ENCODE measurements at places on chromosomes 12 and 14.

DNA sequence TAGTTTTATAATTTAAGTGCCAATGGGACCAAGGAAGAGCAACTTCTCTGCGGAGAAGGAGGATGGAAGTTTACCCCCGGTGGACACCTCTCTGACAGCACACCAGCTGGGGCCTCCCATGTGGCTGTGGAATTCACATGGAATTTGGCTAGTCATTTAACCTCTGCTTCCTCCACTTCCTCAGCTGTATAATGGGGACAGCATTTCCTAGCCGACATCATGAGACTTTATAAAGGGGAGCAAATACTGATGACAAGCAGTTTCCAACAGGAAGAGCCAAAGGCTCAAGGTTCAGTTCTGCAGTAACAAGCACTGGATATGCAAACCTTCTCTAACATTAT lies 7.5 kb downstream of the DUSP6 start:
- DNase-seq = no peak

DNA sequence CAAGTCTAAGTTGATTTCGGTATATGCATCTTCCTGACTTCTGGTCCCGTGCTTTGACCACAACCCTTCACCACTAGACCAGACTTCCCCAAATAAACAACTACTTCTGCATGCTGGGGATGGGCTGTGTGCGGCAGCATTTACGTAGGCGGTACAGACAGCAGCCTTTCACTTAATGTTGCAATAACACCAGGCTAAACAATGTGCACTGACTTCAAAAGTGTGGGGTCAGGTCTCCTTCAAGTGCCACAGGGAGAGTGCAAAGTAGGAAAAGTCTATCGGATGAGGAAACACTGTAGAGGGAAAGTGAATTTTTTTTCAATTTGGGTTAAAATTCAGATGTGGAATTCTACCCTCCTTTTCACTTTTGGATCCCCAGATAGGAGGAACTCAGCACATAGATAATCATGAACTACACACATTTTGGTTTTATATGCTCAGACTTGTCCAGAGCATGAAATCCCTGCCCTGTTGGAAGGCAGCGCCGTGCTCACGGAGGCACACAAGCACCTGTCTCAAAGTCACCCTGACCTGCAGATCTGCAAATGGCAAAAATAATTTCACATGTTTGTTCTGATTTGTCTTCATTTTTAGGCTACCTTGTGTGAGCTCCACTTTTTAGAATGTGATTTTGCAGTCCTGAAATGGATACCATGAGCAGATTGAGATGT lies 3.6 kb upstream of the FOS start:
- no peak for DNase-seq

DNA sequence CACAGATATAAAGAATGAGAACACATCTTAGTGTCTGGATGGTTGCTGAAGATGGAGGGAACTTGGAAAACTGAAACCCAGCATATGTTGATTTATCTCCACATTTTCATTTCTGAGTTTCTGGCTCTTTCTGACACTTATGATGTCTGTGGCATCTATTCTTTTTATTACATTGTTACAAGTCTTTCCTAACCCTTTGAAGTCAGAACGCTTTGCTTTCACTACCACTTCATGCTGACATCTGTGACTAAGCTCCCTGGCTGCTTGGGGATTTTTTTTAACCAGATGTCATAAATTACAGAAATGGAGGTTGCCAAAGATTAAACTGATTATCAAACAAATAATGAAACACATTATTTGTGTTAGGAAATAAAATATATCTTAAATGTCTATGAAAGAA lies 188.7 kb downstream of the KITLG start:
- no peak for DNase-seq

- DNase-seq = no peak
Observed at GRCh38 chr14:80176893-80177292, 34.4 kb downstream of the DIO2 start.

DNA sequence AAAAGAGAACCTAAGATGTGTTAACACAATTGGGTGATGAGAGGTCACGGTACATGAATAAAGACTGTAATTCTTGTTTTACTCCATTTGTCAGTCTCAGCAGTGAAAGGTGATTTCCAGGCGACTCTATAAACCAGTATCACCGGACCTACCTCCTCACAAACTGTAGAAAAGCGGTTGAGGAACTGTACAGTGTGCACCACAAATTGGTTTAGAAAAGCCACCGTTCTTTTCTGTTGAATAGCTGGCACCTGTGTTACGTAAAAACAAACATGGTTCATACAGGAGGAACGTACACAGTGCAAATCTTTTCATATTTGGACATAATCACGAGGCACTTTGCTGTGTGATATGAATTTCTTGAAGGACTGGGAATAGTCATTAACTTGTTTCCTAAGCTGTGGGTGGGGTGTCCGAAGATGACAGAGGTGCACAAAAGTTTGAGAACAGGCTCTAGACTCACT lies 663 bp downstream of the WASHC3 start:
- no peak for DNase-seq

DNA sequence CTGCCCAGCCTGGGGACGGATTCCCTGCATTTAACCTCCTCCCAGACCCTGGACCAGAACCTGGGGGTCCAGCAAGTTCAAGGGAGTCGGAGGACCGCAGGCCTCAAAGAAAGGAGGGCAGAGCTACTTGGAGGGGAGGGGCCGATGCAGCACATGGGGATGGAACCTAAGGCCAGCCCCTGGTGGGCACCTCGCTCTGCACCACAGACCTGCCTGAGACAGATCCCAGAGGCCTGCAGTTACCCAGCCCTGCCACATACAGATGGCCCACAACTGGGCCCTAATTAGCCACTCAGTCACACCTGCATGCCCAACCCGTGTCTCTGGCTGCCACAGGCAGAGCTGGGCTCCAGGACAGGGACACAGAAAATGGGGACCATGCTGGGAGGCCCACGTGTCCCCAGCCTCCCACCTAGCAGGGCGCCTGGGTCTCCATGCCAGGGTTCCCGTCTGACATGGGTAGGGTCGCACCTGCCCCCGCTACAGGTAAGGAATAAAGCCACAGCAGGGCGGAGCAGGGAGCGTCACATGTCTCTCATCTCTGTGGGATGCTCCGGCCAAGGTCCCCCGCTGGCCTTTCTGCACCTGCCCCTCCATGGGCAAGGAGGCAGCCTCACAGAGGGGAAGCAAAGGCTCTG lies 16.7 kb downstream of the AKT1 start:
- DNase-seq = no peak

GRCh38 chr12:120760349-120761254 lies 35.0 kb downstream of the ACADS start:
- no peak for DNase-seq

- no peak for DNase-seq
Observed at GRCh38 chr14:60790850-60791249, 56.3 kb downstream of the MNAT1 start.

- DNase-seq = peak; percentile 4
Observed at GRCh38 chr12:107134558-107134957, 41.2 kb upstream of the CRY1 start.

- no peak for DNase-seq
Observed at GRCh38 chr12:29709054-29709453, 74.7 kb downstream of the TMTC1 start.

- no peak for DNase-seq
Observed at GRCh38 chr14:23641180-23641914, 5.2 kb downstream of the DHRS2 start.

DNA sequence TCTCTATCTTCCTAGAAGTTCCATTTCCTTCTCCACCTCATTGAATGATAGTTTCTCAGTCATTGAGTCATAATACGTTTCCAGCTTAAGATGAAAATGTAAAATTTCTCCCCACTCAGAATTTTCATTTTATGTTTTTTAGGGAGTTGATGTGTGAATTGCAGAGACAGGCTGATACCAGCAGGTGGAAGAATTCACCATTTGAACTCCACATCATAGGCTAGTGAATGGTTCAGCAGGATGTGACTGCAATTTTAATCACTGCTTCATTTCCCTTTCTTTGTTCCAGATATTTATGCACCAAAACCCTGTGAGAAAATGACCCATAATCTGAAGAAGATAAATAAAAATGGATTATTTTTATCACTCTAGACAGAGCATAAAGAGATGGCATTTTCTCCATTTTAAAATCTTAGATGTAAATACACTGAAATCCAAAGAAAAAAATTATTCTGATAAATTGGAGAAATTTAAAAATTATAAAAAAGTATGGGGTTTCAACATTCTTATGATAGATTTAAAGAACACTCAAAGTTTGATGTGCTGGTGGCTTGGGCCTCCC lies 10.6 kb upstream of the PYGL start:
- no peak for DNase-seq

DNA sequence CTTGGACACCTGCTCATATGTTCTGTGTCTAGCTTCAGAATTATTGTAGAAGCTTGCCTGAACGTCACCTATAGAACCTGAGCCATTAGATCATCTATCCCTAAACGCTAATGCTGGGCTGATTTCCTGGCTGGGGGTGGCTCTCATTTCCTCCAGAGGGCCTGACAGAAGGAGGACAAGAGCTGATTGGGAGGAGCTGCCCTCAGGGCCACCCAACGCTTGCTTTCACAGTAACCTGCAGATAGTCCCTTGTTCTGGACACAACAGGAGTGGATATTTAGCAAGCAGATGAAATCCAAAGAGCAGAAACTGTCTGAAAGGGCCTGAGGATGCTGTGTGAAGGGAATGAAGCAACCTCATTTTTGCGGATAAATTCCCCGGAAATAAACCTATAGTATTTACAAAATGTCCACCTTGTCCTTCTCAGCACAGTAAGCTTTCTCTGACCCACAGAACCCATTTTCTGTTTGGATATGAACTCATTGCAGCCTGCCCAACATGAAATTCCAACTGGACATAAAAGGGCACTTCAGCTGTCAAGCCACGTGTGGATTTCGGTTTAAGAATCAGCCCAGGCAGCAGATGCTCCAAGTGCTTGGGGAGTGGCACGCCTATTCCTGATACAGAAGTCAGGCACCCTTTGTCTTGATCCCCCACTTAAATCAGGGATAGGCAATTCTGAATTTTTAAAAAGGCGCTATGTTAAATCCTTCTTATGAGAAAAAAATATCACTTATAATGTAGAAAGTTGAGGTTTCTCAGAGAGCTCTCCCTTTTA lies 32.8 kb upstream of the TUBA1C start:
- no peak for DNase-seq

GRCh38 chr12:116598311-116599284 lies 39.4 kb downstream of the MAP1LC3B2 start:
- DNase-seq = no peak

GRCh38 chr14:105495990-105496830 lies 5.2 kb downstream of the TEDC1 start:
- no peak for DNase-seq

DNA sequence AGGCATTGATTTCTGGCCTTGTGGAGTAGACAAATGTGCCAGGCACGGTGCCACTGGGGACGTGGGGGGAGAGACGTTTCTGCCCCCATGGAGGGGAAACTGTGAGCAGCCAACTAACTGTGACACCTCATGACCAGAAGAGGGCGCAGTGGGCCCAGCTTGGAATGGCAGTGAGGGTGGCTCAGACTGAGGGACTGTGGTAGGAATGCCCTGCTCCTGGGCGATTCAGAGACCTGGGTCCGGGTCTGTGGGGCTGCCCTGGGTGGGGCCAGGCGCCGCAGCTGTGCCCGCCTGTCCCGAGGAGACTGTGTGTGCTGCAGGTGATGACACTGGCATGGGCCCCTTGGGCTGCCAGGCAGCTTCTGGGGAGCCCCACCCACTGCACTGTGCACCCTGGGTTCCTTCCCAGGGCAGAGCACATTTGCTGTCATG lies 60.6 kb downstream of the SLC25A47 start:
- peak; percentile 35 for DNase-seq

DNA sequence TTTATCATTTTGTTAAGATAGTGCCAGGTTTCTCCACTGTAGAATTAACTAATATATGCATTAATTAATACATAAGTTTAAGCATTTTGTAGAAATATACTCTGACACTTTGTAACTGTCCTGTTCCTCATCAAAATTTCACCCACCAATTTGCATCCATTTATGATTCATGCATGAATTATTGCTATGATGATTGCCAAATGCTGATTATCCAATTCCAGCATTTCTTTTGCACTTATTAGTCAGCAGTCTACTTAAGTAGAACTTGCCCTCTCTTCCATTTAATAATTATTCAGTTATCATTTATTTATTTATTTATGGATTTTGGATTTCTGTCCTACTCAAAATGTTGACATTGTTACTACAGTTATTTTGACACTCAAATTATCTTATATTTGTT lies 72.2 kb downstream of the SLC6A15 start:
- DNase-seq = no peak

DNA sequence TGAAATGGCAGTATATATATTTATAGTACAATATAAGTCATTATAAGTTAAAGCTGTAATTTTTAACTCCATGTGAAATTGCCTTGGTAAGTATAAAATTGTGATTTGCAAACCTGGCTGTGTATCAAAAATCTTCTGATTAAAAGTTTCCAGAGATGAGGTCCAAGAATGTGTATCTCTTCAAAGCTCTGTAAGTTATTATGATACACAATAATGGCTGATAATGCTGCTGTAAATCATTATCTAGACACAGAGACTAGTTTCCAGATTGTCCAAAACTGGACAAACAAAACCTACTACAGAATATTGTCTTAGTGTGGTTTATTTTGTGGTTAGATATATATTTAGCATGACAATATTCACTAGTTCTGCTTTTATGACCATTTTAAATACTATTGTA lies 514.8 kb downstream of the SLC6A15 start:
- DNase-seq = no peak

- no peak for DNase-seq
Observed at GRCh38 chr14:31716208-31716607, 155.0 kb downstream of the NUBPL start.

- DNase-seq = no peak
Observed at GRCh38 chr12:109548258-109548657, 25.0 kb downstream of the MMAB start.

- DNase-seq = no peak
Observed at GRCh38 chr12:103085541-103085940, 128.1 kb downstream of the ASCL1 start.

GRCh38 chr12:123530668-123531067 lies 2.9 kb downstream of the RILPL1 start:
- DNase-seq = no peak

- DNase-seq = no peak
Observed at GRCh38 chr12:69966409-69966808, 141.4 kb downstream of the MYRFL start.

DNA sequence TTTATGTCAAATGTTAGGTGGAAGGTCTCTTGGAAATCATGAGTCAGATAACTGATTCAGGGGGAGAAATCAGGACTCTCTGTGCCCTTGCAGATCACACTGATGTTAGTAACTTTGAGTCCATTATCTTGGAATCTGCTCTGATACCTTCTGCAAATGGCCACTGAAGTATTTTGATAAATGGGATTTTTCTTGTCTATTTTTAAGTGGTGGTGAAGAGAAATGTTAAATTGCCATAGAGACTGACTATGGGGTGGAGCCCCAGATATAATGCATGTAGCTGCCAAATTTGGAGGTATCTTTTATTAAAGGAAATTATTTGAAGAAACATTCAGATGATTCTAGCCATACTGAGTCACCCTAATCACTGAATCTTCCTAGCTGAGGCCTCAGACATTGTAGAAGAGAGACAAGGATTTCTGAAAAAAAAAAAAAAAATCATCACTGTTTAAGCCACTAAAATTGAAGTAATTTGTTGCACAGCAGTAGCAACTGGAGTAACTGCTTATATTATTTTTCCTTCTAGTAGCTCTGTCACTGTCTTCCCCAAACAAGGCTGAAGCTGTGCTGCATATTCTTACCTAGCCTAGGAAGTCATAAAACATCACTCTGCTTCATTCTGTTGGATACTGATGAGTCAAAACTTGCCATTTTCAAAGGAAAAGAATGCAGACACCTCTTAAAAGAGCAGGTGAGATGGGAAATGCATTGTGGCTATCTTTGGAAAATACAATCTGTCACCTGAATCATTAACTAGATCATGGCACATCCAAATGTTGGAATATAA lies 36.0 kb upstream of the CLEC14A start:
- no peak for DNase-seq
